Vagina (tissue), 2 donors: ENCODE measurements at places on chromosomes 11 and 22. TPM values are rescaled to one million over a fixed set of nuclear protein-coding genes. Genes with fewer than 3 reads are reported as not detected.
A peak's percentile ranks its signal among the peaks of the same experiment; 100 is the strongest.

GRCh38 chr11:126838779-126839178 lies 161.8 kb downstream of the KIRREL3 start:
- H3K27me3 ChIP-seq: no peaks in the 10 kb centered on the region
- no peak overlapping the region for H3K4me3 ChIP-seq
- no peaks in the 10 kb centered on the region for H3K36me3 ChIP-seq

DNA sequence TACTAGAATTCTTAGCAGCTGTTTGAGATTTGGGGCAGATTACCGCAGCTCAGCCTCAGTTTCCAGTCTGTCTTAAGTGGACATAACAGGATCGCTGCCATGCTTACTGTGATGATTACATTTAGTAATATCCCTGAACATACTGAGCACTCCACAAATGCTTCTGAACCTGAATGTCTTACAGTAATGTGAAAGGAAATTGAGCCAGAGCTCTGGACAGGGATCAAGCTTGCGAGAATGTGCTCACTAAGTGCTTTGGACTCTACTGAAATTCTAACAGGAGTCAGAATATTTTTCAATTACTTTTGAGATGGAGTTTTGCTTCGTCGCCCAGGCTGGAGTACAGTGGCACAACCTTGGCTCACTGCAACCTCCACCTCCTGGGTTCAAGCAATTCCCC lies 118.6 kb upstream of the RASSF10 start:
- H3K27me3 ChIP-seq: no peaks in the 10 kb centered on the region
- peaks cover 17% of the 10 kb centered on the region for H3K4me1 ChIP-seq
- H3K27ac ChIP-seq: no peak overlapping the region

DNA sequence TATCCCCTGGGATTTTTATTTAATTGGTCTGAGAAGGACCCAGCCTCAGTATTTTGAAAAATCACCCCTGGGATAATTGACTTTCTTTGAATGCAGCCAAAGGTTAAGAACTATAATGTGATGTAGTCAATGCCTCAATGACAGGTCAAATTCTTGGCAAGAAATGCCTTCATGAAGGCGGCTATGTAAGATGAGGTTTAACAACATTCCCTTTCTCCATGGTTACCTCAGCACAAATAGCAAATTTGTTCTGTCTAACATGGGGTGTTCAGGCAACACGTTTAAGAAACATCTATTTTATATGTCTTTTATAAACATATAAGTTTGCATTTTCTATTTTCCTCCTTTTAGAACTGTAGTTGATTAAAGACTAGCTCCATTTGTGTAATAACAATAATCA lies 5.3 kb downstream of the SLN start:
- DNase-seq: no peak
- no peaks in the 10 kb centered on the region for H3K36me3 ChIP-seq
- no peak overlapping the region for H3K4me3 ChIP-seq
- no peaks in the 10 kb centered on the region for H3K27me3 ChIP-seq

- H3K4me3 ChIP-seq: no peak overlapping the region
- no peaks in the 10 kb centered on the region for H3K4me1 ChIP-seq
These were observed 28.1 kb downstream of the DLG2 start for GRCh38 chr11:85599083-85599482.

- DNase-seq: no peak
- H3K4me3 ChIP-seq: no peak overlapping the region
- H3K27ac ChIP-seq: no peak overlapping the region
- no peaks in the 10 kb centered on the region for H3K36me3 ChIP-seq
These were observed 20.2 kb downstream of the CELF1 start for GRCh38 chr11:47532597-47533213.

DNA sequence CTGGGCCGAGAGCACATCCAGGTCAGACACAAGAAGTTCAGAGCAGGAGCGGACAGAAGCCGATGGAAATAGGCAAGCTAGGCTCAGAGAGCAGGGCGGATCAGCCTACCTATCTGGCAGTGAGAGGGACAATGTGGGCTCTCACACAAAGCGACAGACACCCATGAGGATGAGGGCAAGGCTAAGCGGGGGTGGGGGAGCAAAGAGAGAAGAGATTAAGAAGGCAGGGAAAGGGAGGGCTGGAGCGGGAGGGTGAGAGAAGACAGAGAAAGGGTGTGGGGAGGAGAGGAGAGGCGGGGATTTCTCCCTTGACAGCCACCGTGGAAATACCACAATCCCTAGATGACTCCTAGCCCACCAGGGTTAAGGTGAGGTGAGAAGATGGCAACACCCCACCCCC lies 57.9 kb downstream of the BUD13 start:
- no peaks in the 10 kb centered on the region for H3K36me3 ChIP-seq
- H3K27ac ChIP-seq: no peak overlapping the region
- no peak overlapping the region for H3K4me3 ChIP-seq
- no peaks in the 10 kb centered on the region for H3K4me1 ChIP-seq

DNA sequence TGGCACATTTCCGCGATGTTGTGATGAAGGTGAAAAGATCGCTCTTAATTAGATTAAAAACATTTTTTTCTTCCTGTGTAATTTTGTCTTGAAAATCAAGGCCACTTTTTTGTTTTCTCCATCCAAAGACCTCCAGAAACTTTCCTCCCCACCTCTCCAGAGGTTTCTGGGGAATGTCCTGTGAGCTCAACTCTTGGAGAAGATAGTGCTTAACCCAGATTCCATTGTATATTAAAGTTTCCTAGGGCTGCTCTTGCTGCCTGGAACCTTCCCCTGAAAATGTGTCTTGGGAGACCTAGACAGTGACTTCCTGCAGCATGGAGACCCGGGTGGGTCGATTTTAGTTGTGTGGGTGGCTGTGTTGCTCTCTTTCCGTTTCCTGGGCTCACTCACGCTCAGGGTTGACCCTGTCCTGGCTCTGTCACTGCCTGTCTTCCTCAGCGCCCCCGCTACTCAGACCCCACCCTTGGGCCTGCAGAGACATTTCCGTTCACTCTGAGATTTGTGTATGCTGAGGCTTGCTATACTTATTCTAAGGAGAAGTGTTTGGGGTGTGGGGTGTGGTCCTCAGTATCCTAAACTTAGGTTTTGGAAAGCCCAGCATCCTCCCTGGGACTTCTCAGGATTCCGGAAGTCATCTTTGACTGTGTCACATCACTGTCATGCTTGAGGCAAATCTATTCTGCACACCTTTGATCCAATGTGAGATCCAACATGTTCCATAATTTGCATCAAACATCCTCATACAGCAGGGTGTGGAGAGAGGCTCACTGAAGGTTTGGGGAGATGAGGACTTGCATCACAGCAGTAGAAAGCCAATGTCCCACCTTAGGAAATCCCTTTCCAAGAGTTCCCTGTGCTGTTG lies 47.2 kb downstream of the KCNQ1OT1 start:
- no peaks in the 10 kb centered on the region for H3K4me1 ChIP-seq
- no peaks in the 10 kb centered on the region for H3K27me3 ChIP-seq
- no peak overlapping the region for H3K27ac ChIP-seq
- H3K4me3 ChIP-seq: no peak overlapping the region
- DNase-seq: no peak
- no peaks in the 10 kb centered on the region for H3K36me3 ChIP-seq

DNA sequence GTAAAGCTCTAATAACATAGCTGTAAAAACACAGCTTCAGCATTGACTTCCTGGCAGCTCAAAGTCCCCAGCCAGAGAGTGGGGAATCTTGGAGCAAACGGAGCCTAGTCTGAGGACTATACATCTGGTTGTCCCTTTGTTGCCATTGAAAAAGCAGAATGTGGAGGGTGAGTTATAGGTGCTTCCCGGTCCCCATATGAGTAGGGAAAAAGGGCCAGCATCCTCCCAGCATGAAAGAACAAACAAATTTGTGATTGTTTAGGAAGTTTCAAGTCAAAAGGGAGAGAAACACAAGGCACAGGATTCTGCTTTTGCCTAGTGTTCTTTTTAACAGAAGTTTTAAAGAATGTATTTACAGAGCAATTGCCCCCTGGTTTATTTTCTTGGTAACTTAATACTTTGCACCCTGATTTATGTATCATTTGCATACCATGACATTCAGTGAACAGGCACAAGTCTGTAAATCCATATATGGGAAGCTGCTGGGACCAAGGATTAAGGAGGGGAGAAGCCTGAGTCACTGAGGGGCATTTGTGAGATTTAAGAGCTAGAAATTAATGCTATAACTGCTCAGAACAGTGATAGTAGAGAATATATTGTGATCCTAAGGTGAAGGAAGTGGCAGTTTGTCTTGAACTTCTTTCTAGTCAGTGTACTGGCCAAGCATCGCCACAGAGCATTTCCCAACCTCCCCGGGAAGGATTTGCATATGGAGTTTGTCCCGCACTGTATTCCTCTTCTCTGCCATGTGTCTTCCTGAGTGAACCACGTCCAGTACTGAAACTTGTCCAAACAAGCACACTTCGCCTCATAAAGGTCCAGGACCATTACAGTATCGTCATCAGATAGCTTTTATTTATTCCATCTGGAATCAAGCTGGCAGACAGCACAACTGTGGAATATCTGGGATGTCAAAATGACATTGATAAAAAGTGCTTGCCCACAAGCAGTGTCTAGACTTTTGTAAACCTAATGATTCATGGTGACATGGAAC lies 103.0 kb downstream of the DBX1 start:
- H3K27me3 ChIP-seq: no peaks in the 10 kb centered on the region
- H3K4me3 ChIP-seq: no peak overlapping the region
- H3K4me1 ChIP-seq: peaks cover 22% of the 10 kb centered on the region
- no peaks in the 10 kb centered on the region for H3K36me3 ChIP-seq
- no peak overlapping the region for H3K27ac ChIP-seq
- DNase-seq: no peak

DNA sequence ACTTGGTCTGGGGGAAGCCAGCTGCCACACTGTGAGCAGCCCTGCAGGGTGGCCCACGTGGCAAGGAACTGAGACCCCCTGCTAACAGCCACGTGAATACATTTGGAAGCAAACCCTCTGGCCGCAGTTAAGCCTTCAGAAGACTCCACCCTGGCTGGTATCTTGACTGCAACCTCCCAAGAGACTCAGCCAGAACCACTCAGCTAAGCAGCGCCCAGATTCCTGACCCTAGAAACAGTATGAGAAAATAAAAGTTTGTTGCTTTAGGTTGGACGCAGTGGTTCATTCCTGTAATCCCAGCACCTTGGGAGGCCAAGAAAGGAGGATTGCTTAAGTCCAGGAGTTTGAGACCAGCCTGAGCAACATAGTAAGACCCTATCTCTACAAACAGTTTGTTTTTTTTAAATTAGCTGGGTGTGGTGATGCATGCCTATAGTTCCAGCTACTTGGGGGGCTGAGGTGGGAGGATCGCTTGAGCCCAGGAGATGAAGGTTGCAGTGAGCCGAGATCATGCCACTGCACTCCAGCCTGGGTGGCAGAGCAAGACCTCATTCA lies 8.7 kb downstream of the ZMAT5 start:
- H3K4me3 ChIP-seq: no peak overlapping the region
- H3K36me3 ChIP-seq: no peaks in the 10 kb centered on the region
- H3K27ac ChIP-seq: no peak overlapping the region

GRCh38 chr11:20844216-20844615 lies 174.8 kb downstream of the NELL1 start:
- no peaks in the 10 kb centered on the region for H3K4me1 ChIP-seq
- no peak overlapping the region for H3K4me3 ChIP-seq
- no peak for DNase-seq
- H3K36me3 ChIP-seq: no peaks in the 10 kb centered on the region
- no peak overlapping the region for H3K27ac ChIP-seq

- peaks cover 16% of the 10 kb centered on the region for H3K4me1 ChIP-seq
- no peak for DNase-seq
- no peaks in the 10 kb centered on the region for H3K27me3 ChIP-seq
- H3K4me3 ChIP-seq: no peak overlapping the region
- no peaks in the 10 kb centered on the region for H3K36me3 ChIP-seq
- H3K27ac ChIP-seq: peak overlapping the region; percentile 58
These were observed 1.0 kb downstream of the BLID start for GRCh38 chr11:122114976-122115375.

GRCh38 chr22:43845981-43846380 lies 16.3 kb downstream of the SULT4A1 start:
- H3K27ac ChIP-seq: no peak overlapping the region
- no peaks in the 10 kb centered on the region for H3K27me3 ChIP-seq
- no peak for DNase-seq
- no peaks in the 10 kb centered on the region for H3K36me3 ChIP-seq

DNA sequence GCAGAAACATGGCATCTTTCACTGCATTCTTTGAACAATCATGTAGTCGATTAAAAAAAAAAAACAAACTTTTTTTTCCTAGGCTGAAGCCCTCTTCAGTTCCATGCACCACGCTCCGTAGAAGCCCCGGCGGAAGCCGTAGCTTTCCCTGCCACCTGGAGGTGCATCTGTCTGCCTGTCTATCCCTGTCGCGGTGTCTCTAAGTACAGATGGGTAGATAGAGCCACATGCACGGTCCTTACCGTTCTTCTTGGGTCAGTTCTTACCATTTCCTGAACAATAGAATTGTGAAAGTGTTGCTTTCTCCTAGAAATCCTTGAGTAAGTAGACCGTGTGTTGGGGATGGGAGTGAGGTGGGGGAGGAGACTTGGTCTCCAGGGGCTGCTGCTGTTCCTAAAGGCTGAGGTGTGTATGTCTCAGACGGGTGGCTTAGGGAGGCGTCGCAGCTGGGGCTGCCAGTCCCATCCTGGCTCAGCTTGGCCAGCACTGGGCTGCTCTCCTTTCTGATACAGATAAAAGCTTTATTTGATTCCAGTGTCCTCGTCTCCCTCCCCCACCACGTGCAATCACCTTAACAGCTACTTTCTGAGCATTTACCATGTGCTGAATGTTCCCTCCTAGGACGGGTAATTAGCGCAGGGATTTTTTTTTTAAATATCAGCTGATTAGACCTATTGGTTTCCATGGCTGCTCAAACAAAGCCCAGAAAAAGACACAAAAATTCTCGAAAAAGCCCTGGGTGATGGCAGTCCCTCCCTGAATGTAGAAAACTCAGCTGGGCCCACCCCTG lies 46.8 kb downstream of the MACROD1 start:
- no peak overlapping the region for H3K4me3 ChIP-seq
- DNase-seq: no peak
- H3K36me3 ChIP-seq: no peaks in the 10 kb centered on the region
- H3K27ac ChIP-seq: no peak overlapping the region
- no peaks in the 10 kb centered on the region for H3K27me3 ChIP-seq
- H3K4me1 ChIP-seq: peaks cover 7% of the 10 kb centered on the region

DNA sequence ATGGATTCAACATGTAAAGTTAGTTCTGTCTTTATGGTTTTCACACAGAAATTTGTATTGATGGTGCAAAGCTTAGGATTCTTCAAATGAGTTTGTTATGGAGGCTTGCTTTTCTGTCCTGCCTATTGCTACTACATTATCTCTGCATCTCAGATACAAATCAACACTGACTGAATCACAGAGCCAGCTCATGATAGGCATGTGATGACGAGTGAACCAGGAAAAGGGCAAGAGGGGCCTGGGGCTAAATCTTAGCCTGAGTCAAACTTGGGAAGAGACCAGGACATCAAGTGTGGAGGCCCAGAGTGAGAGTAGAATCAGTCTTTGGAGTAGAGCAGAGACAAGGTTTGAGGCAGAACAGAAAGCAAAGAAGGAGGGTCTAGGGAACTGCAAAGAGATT lies 107.1 kb upstream of the CD44 start:
- peaks cover 20% of the 10 kb centered on the region for H3K4me1 ChIP-seq
- no peaks in the 10 kb centered on the region for H3K27me3 ChIP-seq
- H3K27ac ChIP-seq: no peak overlapping the region
- H3K4me3 ChIP-seq: no peak overlapping the region
- DNase-seq: no peak
- H3K36me3 ChIP-seq: no peaks in the 10 kb centered on the region

Gene DBX1
- total RNA-seq: not detected

Gene TIMP3
- total RNA-seq: 262 TPM

Gene CARD10
- 11.0 TPM for total RNA-seq

Gene METTL15
- 14.7 TPM for total RNA-seq

Gene KCNJ5
- total RNA-seq: 1.5 TPM

Gene ESAM
- 34.9 TPM for total RNA-seq

Gene RAB36
- 3.2 TPM for total RNA-seq
